SW480 (cell line): ENCODE measurements at places on chromosomes 5 and 9.

DNA sequence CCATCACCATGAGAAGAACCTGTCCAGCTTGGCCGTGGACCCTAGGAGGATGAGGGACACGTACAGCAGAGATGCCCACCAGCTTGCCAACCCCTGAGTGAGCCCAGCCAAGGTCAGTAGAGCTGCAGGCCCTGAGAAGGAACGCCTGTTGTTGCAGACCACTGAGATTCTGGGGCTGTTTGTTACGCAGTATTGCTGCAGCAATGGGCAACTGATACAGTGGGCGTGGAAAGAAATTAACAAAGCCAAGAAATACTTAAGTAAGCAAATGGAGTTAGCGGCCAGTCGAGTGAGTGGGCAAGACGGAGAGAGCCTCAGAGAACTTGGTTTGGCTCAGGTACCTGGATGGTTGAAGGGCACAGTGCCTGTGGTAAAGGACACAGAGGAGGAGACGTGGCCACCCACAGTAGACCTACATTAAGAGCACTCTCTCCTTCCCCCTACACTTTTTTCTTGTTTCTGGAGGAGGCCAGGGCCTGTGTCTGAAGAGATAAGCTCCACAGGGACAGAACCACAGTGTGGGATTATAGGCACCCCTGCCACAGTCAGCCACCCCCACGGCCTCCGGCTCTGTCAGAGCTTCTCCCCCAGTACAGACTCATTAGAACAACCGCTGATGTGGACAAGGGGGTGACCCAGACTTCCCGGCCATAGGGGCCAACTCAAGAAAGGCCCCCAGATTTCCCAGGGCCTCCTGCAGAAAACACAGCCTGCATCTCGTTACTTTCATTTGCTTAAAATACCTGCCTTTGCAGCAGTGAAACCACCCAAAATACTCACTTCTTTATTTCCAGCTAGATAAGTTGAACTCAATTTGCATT, 40.1 kb upstream of the GRHPR start:
- no peak for DNase-seq

GRCh38 chr5:6475626-6476312, 27.1 kb downstream of the UBE2QL1 start:
- DNase-seq = peak; percentile 23

GRCh38 chr5:159402311-159402710, 72.0 kb upstream of the IL12B start:
- DNase-seq = no peak

DNA sequence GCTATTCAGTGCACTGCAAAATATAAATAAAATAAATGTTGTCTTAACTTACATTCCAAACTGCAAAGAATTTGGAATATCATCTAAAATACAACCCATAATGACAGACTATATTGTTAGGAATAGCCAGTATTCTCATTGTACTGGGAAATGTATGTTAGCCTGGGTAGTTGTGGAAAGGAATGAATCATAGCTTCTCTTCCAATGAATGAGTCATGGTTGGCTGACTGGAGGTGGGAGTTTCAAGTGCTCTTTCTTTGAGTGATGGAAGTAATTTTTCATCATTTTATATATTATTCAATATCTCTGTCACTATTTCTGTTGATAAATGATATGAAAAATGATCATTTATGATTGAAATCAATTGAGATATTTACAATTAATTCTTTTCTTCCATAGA, 158.6 kb upstream of the ARRDC3 start:
- no peak for DNase-seq

DNA sequence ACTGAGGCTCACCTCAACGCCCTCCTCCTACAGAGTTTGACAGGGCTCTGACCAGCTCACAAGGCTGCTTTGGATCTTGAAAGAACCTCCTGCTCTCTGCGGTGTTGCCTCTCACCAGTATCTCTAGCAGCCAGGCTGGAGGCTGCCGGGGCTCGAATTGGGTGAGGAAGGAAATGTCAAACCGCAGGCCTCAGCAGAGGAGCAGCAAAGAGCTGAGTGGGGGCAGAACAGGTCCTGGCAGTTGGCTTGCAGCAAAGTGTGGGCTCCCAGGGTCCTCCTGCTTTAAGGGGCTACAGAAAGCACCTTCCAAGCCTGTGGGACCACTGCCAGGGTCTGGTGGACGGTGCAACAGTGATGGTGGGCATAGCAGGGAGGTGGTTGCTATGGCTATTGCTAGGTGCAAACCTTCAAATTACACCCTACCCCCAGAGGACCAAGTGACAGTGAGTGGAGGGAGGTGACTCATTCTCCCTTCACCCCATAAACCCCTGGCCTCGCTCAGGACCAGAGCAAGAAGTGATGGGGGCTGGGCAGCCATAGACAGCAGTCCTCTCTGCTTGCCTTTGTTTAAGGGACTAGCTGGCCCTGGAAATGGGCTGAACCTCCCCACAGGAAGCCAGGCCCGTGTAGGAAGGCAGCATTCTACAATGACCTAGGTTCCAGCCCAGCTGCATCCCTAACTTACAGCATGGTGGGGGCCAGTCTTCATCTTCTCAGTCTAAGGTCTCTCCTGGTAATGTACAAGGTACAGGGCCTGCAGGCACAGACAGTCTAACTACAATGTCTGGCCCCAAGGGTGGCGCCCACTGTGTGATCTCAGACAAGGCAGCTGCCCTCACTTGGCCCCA, 18.7 kb downstream of the LCP2 start:
- DNase-seq = no peak

- DNase-seq = peak; percentile 33
Measured at GRCh38 chr9:113593682-113594281, 130.3 kb downstream of the RGS3 start.

DNA sequence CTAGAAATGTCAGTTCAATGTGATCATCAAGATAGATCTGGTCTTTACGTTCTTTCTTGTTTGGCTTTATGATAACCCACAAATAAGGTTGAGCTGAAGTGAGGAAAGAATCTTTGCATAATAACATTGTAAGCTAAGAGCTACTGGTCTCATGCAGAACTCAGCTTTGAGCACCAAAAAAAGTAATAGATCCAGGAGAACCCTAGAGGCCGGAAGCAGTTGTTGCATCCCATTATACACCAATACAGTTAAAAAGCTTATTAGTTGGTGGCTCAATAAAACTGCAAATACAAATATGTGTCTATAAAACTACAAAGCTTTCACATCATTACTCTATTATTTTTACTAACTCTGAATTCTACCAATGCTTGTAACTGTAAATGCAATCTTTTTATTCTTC, 85.5 kb upstream of the NUDT12 start:
- no peak for DNase-seq

- no peak for DNase-seq
Measured at GRCh38 chr5:17019324-17019723, 83.2 kb upstream of the MYO10 start.

- DNase-seq = no peak
Measured at GRCh38 chr5:158287643-158288271, 428.8 kb upstream of the CLINT1 start.

- no peak for DNase-seq
Measured at GRCh38 chr5:109324351-109324750, 85.4 kb downstream of the PJA2 start.
